ENCODE measurements at places on chromosomes 1 and 21.

- DNase-seq, result no peak
Measured at GRCh38 chr1:33334081-33334552, 13.2 kb upstream of the A3GALT2 start.

- no peak for DNase-seq
Measured at GRCh38 chr1:40058453-40059337, 18.2 kb downstream of the CAP1 start.

GRCh38 chr1:58211869-58212268 lies 334.7 kb downstream of the OMA1 start:
- no peak for DNase-seq

- DNase-seq, result no peak
Measured at GRCh38 chr1:151774256-151774922, 11.1 kb upstream of the MRPL9 start.

- DNase-seq, result no peak
Measured at GRCh38 chr1:67573311-67573872, 111.6 kb upstream of the GADD45A start.

DNA sequence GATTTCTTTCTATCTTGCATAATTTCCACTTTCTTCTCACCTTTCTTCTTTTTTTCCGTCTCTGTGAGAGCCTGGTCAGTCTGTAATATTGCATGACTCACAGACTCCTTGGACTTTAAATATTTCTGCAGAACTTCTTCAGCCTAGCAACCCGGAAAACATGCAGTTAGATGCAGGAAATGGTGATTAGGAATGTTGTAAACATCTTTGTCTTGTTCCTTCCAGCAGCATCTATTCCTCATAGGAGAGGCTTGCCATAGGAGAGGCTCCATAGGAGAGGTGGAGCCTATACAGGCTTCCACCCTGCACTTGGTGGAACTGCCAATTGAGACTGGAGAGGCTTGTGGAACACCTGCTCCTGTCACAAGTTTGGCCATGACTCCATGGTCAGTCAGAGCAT lies 10.0 kb downstream of the GBP5 start:
- no peak for DNase-seq

GRCh38 chr1:101253976-101254674 lies 17.3 kb downstream of the S1PR1 start:
- DNase-seq, result no peak

DNA sequence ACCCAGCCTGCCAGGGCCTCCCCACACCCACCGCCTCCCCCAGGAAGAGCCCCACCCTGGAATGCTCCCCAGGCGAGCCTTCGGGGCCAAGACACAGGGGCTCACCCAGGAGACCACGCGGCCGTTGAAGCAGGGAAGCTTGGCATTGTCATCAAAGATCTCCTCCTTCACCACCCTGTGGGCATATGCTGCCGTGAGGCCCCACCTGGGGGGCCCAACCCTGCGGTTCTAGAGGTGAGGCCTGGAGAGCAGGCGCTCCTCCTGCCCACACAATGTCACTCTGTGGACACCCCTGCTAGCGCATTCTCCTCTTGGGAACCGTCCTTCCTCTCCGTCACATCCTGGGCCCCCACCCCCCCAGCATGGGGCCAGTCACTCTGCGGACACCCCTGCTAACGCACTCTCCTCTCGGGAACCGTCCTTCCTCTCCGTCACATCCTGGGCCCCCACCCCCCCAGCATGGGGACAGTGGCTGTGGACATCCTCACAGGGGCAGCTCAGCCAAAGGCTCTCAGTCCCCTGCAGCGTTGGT lies 6.6 kb downstream of the DVL1 start:
- DNase-seq, result no peak

GRCh38 chr1:165119086-165119485 lies 237.4 kb downstream of the LMX1A start:
- no peak for DNase-seq

GRCh38 chr21:44871576-44872269 lies 1.8 kb downstream of the PTTG1IP start:
- peak; percentile 56 for DNase-seq

DNA sequence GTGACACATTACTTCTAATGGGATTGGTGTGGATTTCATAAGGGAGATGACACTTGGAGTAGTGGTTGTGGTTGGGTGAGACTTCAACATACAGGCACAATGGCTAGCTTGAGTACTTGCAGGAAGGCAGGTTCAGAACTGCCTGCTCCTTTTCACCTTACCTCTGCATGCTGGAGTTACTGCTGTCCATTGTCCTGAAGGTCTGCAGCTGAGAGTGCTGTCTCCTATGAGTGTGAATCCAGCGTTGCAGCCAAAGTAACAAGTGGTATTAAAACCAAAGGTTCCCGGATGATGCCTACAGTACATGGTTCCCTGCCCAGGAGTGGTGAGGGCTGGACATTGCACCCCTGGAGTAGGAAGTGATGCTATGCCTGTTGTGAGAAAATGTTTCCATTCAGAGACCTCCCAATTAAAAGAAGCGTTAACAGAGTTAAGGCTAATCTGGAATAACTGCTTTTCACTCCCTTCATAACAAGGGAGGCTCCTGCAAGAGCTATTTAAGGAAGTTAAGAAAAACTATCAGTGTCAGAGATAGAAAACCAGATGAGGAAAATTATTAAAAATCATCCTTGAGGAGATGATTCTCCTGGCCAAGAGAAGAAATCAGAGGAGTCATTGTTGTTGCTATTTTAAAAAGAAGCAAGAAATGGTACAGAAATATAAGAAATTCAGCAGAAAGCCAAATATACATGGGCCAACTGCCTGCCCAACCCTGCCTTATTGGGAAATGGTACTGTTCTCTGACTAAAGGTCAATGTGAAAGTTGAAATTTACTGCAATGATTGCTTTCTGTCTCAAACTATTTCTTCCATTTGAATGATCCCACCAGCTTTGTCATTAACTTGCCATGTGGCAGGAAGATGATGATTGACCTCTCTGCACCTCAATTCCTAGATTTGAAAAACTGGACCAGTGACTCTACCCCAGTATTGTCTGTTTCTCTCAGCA lies 9.8 kb upstream of the F5 start:
- DNase-seq, result no peak

DNA sequence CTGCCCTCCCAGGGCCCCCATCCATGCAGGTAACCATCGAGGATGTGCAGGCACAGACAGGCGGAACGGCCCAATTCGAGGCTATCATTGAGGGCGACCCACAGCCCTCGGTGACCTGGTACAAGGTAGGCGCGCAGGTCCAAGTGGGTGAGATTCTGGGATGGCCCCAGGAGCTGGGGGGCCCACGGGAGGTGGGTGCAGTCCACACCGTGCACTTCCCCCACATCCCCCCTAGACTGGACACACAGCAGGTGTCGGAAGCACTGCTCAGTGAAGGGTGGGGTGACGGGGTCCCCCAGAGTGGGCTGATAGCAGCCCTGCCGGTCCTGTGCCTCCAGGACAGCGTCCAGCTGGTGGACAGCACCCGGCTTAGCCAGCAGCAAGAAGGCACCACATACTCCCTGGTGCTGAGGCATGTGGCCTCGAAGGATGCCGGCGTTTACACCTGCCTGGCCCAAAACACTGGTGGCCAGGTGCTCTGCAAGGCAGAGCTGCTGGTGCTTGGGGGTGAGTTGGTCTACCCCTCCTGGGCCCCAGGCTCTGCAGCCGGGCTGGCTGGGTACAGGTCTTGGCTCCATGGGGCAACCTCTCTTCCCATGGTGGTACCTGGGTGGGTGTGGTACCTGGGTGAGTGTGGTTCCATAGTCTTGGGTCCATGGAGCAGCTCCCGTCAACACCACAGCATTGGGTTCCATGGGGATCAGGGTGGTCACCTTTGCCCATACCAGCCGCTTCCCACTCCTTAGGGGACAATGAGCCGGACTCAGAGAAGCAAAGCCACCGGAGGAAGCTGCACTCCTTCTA lies 40.4 kb downstream of the TRIM11 start:
- DNase-seq, result no peak

DNA sequence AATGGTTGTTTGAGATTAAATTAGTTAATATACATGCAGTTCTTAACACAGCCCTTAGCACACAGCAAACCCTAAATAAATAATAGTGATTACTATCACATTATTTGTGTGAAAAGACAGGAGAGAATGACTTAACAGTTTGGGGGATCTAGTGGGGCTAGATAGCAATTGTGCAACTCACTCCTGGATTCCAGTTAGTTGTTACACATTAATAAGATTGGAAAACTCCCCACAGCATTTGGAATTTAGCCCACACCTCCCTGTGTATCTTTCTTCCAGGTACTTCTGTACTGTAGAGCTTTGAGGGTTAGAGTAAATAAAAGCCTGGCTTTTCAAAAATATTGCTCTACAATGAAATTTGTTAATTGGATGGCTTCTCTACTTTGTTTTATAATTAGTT lies 93.2 kb downstream of the KCTD3 start:
- no peak for DNase-seq

- DNase-seq, result no peak
Measured at GRCh38 chr21:46627726-46628125, 7.7 kb upstream of the PRMT2 start.

GRCh38 chr1:204863024-204863423 lies 7.6 kb upstream of the NFASC start:
- no peak for DNase-seq

GRCh38 chr1:18989176-18989799 lies 32.8 kb upstream of the IFFO2 start:
- DNase-seq, result no peak

DNA sequence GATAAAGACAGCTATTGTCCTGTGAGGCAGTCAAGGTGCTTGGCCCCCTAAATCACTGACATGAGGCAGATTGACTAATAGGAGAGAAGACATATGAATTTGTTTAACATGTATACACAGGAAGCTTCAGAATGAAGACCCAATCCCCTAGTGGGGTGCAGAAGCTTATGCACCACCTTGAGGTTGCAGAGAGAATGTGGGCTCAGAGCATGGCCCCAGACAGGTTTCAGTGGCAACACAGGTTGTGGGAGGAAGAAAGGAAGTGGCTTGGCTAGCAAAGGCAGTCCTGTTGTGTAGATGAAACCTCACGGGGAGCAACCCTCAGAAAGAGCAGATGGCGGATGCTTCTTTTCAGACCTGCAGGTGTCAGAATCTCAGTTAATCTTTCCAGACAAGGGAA lies 37.0 kb upstream of the PARP1 start:
- no peak for DNase-seq

- no peak for DNase-seq
Measured at GRCh38 chr21:41431788-41432548, 5.9 kb downstream of the MX1 start.

GRCh38 chr1:29227511-29227910 lies 3.2 kb downstream of the MECR start:
- DNase-seq, result no peak

DNA sequence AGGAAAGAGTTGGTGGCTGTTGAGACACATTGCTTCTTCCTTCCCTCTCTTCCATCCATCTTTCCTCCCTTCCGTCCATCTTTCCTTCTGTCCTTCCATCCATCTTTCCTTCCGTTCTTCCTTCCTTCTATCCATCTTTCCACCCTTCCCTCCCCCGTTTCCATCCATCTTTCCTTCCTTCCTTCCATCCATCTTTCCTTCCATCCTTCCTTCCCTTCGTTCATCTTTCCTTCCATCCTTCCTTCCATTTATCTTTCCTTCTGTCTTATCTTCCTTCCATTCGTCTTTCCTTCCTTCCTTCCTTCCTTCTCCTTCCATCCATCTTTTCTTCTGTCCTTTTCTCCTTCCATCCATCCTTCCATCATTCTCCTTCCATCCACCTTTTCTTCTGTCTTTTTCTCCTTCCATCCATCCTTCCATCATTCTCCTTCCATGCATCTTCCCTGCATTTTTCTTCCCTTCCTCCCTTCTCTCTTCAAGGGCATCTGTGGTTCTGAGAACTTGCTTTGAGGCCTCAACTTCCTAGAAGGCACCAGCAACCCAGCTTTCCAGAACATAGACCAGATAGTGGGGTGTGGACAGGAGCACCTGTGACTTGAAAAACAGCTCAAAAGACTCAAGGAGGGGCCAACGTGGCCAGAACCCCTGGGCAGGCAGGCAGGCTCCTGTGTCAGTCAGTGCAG lies 48.9 kb upstream of the SELENON start:
- DNase-seq, result no peak

DNA sequence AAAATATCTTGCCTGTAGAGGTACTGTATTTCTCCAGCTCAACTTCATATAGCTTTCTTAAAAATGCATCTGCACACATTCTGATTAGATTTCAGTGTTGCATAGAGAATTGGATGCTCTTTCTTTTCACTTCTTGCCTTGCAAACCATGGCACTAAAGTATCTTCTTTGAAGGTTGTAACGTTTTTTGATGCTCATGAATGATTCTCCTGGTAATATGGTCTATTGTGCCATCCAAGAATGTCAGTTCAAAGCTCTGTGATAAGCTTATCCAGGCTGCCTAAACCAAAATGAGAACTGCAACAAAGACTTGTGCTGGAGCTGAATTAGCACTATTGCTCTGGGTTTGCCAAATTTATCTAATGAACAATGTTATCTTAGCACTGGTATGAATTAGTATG lies 1.9 kb downstream of the SGIP1 start:
- DNase-seq, result no peak

DNA sequence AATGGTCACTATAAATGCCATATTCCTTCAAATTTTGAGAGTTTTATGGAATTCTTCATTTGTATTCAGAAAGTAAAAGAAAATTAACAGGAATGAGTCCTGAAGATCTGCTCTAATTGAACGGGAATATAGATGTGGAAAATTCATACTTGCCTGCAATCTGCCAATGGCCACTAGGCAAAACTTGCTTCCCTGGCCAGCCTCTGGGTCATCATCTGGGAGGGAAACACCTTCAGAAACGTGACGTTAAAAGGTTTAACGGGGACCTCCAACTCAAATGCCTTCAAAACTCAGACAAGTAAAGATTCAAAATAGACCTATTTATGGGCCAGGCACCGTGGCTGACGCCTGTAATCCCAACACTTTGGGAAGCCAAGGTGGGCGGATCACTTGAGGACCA lies 21.7 kb upstream of the CTSK start:
- DNase-seq, result no peak

- no peak for DNase-seq
Measured at GRCh38 chr1:90725657-90726424, 8.7 kb upstream of the BARHL2 start.

- DNase-seq, result no peak
Measured at GRCh38 chr21:43364851-43365424, 62.0 kb downstream of the SIK1 start.

- no peak for DNase-seq
Measured at GRCh38 chr1:70980361-70980760, 67.3 kb downstream of the PTGER3 start.

DNA sequence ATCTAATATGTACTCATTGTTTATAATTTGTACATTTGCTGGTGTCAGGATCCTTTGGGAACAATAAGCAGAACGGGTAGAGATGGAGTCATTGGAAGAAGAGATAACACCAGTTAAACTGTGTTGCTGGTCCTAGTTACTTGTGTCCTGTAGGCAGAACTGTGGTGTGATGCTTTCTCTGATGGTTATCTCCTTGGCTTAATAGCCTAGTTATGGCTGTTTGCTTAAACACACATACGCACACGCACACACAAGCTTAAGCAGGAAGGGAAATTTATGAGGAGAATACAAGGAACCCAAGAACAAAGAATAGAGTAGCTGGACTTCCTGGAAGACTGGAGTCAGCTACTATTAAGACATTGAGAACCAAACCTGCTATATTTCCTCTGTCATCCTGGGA lies 5.7 kb upstream of the PKN2 start:
- no peak for DNase-seq

Data from fibroblast of the conjunctiva (primary cell).